Activated CD4-positive, alpha-beta T cell treated with anti-CD3 and anti-CD28 coated beads, Interleukin-2, Interleukin-4, amounts not matched to agents 100 ng/mL and 50 ng/mL, durations not matched to agents 16 hours and 8 hours (primary cell): ENCODE measurements at places on chromosomes 4 and X.

GRCh38 chr4:93221771-93222170 lies 606.8 kb upstream of the ATOH1 start:
- no peak for DNase-seq

- peak; percentile 75 for DNase-seq
Observed at GRCh38 chr4:142846729-142847596, 862 bp upstream of the INPP4B start.

- no peak for DNase-seq
Observed at GRCh38 chr4:172369471-172369959, 556.3 kb downstream of the GALNTL6 start.

DNA sequence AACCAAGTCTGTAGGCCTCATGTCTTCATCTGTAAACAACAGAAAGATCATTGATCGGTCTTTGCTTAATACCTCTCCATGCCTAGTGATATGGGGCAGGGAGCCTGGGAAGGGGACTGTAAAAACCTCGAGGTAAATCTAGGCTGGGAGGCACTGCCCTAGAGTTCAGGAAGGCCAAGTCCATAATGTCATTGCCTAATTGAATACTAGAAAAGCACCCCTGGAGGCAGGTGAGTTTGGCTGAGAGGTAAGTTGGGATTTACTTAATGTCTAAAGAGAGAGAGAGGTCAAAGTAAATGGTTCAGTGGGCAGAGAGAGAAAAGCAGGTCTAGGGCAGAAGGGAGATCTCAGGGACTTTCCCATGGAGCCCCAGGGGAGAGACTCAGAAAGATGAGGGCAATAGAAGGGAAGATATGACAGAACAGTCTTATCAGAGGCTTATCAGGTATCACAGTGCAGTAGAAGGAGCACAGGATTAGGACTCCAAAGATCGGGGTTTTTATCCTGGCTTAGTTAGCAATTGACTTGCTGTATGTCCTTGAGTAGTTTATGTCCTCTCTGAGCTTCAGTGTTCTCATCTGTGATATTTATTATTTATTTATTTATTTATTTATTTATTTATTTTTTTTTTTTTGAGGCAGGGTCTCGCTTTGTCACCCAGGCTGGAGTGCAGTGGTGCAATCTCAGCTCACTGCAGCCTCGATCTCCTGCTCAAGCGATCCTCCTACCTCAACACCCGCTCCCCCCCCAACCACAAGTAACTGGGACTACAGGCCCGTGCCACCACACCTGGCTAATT lies 85.2 kb downstream of the SLC16A2 start:
- DNase-seq = no peak

GRCh38 chrX:17621566-17622270 lies 115.6 kb upstream of the SCML1 start:
- no peak for DNase-seq

DNA sequence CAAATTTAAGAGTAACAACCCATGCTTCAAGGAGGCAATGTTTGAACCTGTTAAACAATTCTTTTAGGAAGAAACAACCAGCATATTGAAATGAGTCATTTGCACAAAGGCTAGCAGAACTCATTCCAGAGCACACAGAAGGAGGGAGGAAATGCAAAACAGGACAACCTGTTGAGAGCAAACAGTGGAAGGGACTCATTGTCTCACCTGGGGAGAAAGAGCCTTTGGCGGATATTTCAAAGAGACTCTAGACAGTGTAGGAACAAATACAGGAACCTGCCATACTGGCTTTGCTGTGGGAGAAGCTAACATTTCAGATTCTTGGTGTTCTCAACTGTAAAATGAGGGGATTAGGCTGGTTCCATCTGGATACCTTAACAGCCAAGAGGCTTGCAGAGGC lies 14.8 kb upstream of the RASGEF1B start:
- DNase-seq = no peak

GRCh38 chr4:139319571-139319970 lies 17.3 kb upstream of the NDUFC1 start:
- no peak for DNase-seq

DNA sequence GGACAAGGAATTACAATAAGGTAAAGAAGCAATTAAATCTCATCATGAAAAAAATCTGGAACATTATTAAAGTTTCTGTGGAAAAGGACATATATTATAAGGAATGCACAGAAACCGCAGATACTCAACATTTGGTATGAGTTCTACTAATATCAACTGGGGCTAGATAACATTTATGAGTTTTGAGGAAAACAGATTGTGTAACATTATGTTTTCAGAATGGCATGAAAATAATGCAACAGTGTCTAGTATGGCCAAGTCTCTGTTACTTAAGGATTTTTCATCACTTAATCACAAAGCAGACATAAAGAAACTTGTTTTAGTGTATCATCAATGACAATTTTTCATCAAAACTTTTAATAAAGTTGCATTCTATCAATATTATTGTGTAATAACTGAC lies 785.0 kb downstream of the GLUD2 start:
- DNase-seq = no peak
